ENCODE measurements at places on chromosomes 11 and 22.

- DNase-seq = no peak
Measured at GRCh38 chr11:62105667-62106191, 18.1 kb upstream of the INCENP start.

DNA sequence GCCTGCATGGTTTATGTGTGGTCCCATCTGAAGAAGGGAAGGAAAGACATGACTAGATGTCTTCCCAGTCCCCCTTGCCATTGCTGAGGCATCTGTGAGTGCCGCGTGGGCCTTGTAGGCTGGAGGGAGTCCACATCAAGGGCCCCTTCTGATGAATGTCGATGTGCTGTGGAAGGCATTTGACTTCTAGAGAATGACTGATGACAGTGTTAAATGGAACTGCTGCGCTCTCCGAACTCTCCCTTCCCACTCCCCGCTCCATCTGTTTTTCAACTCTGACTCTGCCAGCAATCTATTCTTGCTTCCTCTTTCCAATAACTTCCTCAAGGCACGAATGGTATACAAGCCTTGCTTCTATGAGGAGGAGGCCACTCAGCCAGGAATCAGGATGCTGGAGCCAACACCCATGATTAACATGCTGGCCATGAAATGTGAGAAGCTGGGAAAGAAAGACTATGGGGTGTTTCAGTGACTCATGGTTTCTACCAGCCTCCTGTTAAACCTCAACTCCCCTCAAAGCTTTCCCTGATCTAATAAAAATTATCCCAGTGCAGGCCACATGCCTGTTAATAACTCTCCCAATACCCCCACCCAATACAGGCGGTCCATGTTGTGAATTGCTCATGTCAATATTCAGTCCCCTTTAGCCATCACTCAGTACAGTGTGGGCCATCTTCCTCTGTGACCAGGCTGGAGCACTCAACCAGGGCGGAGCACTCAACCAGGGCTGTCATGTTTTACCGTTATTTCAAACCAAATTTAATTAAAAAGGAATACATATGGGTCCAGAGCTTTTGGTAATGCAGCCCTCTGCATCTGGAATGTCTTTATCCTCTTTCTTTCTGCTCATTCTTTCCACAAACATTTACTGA is 46.4 kb upstream of the TBCEL start:
- DNase-seq = peak; percentile 23

DNA sequence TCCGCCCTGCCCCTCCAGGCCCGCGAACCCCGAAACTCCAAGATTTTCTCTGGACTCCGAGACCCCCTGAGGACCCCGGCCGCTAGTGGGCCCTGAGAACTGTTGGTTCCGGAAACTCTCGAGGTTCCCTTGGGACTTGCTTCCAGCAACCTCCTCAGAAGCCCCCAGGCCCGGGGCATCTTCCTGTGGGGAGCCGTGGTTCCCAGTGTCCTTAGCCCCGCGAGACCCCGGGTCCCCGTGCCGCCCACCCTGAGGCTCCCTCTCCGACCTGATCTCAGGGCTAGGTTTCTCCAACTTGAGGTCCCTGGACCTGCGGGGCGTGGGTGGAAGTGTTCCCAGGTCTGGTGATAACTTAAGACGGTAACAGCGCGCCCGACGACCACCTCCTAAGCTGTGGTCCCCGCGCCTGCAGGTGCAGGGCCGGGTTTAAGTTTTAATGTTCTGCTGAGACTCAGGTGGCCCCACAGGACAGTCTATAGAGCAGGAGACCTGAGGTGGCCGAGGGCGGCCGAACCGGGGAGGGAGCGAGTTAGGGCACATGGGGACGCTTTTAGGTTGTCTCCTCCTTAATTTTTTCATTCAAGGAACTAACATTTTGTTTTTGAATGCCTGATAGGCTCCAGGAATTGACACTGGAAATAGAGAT is 720 bp downstream of the FAM118A start:
- DNase-seq = no peak

DNA sequence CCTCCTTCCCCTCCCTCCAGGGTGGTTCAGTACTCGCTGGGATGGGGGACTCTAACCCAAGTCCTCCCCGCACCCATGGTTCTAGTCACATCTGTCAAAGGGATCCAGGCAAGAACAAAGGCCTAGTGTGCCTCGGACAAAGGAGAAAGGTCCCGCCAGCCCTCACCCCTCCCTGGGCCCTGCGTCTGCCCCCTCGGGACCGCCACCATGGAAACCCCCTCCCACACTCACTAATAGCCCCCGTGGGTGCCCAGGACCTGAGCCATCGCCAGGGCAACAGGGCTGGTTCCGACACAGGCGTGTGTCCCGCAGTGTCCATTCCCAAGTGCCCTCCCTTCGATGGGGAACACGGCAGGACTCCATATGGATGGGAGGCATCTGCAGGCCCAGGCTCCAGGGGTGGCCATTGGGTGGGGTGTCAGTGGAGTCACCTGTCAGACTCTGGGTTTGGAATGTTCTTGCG is 5.1 kb upstream of the CARNS1 start:
- no peak for DNase-seq

DNA sequence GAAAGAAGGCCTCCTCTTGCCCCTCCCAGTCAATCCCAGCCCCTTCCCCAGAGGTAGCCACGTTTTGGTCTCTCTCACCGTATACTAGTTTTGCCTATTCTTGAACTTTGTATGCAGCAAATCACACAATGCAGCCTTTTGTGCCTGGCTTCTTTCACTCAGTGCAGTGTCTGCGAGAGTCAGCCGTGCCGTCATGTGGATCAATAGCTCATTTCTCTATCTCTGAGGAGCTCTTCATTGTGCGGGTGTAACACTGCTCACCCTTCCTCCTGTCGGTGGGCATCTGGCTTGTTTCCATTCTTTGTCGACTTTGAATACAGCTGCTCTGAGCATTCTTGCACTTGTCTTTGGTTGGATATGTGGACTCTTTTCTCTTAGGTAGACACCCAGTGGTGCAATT is 146.5 kb downstream of the CACNA1I start:
- no peak for DNase-seq

GRCh38 chr22:45197606-45198462 is 34.1 kb downstream of the NUP50 start:
- no peak for DNase-seq

DNA sequence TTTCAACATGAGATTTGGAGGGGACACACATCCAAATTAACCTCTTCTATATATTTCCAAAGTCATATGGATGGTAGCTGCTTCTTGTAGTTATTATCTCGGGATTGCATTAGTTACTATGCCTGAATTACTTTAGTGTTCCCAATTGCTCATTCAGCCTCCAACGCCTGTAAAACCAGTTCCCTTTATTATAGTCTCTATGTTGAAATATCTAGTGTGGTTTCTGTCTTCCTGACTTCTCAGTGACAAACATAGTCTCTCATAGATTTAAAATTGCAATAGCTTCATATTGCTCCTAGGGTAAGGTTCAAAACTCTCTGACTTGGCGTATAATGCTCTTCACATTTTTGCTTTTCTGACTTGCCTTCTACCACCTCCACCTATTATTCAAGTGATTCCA is 366.4 kb downstream of the CASP12 start:
- no peak for DNase-seq

DNA sequence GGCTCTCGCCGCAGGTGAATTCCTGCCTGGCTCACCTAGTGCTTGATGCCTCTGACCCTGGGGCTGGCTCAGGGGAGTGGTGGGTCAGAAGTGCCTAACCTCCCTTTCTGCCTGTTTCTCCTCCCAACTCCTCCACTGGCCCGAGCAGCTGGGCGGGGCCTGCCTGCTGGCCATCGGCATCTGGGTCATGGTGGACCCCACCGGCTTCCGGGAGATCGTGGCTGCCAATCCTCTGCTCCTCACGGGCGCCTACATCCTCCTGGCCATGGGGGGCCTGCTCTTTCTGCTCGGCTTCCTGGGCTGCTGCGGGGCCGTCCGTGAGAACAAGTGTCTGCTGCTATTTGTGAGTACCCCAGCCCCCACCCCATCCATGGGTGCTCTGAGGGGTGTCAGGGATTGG is 41.1 kb downstream of the TP53I11 start:
- no peak for DNase-seq

DNA sequence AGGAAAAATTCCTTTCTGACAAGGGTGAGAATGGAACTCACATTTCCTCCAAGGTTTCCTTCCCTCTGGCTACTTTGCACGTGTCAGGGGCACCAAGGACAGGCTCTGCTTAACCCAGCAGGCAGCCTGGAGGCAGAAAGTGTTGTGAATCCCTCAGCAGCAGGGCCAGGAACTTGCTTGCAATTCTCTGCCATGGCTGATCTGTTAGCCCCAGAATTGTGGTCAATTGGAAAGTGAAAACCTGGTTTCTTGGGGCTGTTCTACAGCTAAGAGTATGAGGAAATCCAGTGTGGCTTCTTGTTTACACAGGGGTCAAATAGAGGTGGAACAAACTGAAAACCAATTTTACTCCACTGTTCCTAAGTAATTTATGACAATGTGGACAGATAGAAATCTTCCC is 38.3 kb upstream of the CEP295 start:
- no peak for DNase-seq

- peak; percentile 35 for DNase-seq
Measured at GRCh38 chr11:13288375-13289029, 10.9 kb downstream of the BMAL1 start.

DNA sequence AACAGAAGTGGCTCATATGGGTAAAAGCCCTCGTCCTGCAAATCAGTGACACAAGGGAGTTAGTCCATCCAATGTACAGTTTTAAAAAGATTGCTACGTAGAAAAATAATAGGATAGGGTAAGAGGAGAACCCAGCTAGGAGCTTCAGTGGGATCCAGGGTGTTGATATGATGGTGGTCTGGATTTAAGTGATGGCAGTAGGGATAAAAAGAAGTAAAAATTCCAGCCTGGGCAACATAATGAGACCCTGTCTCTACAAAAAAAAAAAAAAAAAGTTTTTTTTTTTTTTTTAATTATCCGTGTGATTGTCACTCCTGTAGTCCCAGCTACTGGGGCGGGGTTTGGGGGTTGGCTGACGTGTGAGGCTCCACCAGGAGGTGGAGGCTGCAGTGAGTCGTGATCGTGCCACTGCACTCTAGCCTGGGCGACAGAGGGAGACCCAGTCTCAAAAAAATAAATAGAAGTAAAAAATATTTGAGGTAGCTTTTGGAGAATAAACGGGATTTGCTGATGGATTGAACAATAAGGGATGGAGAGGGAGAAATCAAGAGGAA is 7.0 kb upstream of the L3MBTL2 start:
- no peak for DNase-seq

- DNase-seq = no peak
Measured at GRCh38 chr22:46089426-46090035, 60.8 kb upstream of the PPARA start.

DNA sequence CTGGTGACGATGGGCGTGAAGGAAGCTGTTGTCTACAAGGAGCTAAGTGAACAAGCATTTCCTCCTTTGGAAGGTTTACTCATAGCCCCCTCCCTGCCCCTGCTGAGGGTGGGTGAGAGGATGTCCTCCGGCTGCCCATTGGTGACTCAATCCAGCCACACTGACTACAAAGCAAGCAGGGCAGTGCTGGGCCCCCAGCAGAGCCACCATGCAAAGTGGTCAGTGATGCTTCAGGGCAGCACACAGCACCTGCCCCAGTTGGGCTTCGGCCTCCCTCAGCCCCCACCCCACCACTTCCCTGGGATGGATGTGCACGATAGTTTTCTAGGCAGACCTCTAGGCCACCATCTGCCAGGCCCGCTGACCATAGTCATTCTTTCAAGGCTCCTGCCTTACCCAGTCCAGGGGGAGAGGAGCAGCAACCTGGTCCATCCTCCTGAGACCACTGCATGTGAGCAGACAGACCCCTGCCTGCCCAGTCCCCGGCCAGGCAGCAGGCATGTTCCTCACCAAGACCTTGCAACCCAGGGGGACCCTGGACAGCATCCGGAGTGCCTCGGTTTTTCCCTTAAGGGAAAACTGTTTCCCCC is 125.1 kb downstream of the BCR start:
- DNase-seq = peak; percentile 83

- peak; percentile 5 for DNase-seq
Measured at GRCh38 chr11:59756845-59757244, 1.7 kb downstream of the STX3 start.

GRCh38 chr11:2211113-2211971 is 39.7 kb upstream of the TH start:
- no peak for DNase-seq

DNA sequence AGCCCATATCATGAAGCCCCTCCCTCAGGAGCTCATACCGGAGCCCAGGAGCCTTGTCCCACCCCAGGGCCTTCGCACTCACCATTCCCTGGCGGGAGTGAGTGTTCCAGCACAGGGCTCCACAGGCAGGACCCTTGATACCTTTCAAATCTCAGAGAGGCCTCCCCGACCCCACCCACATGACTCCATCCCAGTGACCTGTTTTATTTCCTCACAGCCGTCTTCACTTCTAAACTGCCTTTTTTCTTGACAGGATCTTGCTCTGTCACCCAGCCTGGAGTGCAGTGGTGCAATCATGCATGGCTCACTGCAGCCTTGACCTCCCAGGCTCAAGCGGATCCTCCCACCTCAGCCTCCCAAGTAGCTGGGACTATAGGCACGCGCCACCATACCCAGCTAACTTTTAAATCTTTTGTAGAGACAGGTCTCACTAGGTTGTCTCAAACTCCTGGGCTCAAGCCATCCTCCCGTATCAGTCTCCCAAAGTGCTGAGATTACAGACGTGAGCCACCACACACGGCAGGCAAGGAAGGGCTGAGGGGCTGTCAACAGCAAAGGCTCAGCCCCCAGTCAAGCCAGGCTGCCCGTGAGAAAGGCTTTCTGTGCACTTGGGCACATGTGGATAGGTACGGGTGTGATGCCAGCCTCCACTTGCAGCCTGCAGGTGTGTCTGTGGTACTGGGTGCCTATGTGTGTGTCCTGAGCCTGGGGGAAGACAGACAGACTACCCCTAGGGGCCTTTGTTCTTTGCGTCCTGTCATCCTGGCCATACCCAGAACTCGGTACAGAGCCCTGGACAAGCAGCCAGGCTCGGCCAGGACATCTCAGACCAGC is 9.3 kb downstream of the RPL3 start:
- DNase-seq = no peak

DNA sequence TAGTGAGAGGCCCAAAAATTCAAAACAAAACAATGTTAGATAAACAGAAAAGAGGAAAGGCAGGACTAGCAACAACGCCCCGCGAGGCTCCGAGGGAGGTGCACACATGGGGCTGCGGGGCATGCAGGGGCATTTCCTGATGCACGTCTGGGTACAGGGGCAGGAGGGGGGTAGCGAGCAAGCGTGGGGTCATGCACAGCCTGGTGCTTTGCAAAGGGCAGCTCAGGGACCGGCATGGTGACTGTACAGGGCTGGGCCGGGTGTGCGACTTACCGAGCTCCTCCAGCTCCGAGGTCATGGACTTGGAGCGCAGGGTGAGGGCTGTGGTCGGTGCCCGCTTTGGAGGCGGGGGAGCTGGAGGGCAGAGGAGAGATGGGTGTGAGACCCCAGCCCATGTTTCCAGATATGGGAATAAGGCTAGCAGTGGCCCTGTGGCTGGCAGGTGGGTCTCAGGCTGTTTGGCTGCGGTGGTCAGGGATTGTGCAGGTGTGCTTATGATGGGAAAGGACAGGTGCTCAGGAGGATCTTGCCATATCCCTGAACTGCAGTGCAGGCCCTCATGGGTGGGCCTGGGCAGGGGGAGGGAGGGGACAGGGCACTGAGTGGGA is 103.7 kb downstream of the CTTN start:
- no peak for DNase-seq

- peak; percentile 76 for DNase-seq
Measured at GRCh38 chr11:61725781-61726231, 26.6 kb upstream of the MYRF start.

- no peak for DNase-seq
Measured at GRCh38 chr11:6608726-6609501, 3.1 kb downstream of the TAF10 start.

Measured in astrocyte of the spinal cord (primary cell).